Suppressor macrophage (primary cell): ENCODE measurements at places on chromosomes 13 and 19.

DNA sequence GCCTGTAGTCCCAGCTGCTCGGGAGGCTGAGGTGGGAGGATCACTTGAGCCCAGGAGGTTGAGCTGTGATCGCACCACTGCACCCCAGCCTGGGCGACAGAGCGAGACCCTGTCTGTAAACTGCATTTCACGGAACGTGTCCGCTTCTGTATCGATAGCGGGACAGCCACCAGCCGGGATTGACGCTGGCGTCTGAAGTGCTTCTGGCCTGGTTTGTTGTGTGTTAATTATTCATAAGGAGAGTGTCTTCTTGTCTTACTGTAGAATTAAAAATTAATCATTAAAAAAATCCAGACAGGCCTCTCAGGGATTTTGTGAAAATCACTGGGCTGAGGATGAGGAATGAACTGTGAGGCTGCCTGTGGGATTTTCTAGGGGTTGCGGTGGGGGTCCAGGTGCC lies 16.2 kb upstream of the MISP start:
- no peak for DNase-seq

DNA sequence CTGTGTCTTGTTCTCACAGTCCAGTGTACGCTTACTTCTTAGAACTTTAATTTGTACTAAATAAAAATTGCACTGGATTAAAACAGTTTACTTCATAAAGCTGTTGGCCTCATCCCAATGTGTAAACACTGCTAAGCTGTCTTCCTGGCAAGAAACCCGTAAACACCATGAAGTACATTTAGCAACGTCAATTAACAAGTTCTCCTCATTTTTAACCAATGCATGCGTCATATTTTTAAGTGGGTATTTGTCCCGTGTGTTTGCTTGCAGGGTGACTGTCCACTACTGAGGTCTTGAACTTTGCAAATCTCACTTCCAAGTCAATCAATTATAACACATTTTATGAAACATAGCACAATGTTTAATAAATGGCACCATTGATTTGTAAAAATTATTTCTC lies 28.2 kb downstream of the LAIR2 start:
- no peak for DNase-seq

DNA sequence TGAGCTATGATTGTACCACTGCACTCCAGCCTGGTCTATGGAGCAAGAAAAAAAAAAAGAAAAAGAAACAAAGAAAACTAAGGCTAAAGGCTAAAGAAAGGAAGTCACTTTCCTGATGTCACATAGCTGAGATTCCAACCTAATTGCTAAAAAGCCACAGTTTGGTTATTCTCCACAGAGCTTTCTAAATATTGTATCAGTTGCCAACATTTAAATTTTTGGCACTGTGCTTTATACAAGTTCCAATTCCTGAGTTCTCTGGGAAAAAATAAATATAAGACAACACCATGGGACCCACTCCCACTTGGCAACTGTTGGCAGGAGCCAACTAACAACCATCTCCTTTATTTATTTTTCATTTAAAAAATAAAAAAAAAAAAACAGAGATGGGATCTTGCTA lies 11.2 kb upstream of the LYPD3 start:
- DNase-seq, result no peak

GRCh38 chr13:40433577-40433976 lies 232.9 kb downstream of the FOXO1 start:
- DNase-seq, result peak; percentile 43

GRCh38 chr19:49152119-49152550 lies 3.1 kb downstream of the HRC start:
- DNase-seq, result no peak

DNA sequence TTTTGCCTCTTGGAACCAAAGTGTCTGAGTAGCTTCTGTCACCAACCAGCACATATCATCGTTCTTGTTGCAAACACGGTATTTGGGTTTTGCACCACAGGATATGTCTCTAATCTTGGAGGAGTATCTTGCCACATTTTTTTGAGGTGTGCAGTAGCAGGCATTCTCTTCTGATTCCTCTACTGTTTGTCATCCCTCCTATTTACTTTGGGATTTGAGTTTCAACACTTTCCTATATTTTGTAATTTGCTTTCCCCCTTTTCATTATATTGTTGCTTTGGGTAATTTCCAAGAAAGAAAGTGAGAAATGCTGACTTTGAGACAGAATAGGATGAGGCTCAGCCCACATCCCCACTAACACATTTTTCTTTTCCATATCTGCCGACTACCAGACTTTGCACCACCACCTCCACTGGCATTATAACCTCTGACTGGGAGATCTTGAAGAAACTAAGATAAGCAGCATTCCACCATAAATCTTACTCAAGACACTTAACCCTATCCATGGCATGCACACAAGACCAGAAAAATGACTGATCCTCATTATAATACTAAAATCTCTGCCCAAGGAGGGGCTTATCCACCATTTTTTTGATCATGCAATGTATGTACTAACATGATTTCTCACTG lies 12.0 kb upstream of the DZIP1 start:
- DNase-seq, result no peak

- no peak for DNase-seq
Observed at GRCh38 chr13:114145256-114145655, 12.8 kb upstream of the RASA3 start.

- no peak for DNase-seq
Observed at GRCh38 chr19:4598712-4599111, 39.2 kb upstream of the SEMA6B start.

- no peak for DNase-seq
Observed at GRCh38 chr13:72990953-72991352, 67.9 kb upstream of the KLF5 start.

DNA sequence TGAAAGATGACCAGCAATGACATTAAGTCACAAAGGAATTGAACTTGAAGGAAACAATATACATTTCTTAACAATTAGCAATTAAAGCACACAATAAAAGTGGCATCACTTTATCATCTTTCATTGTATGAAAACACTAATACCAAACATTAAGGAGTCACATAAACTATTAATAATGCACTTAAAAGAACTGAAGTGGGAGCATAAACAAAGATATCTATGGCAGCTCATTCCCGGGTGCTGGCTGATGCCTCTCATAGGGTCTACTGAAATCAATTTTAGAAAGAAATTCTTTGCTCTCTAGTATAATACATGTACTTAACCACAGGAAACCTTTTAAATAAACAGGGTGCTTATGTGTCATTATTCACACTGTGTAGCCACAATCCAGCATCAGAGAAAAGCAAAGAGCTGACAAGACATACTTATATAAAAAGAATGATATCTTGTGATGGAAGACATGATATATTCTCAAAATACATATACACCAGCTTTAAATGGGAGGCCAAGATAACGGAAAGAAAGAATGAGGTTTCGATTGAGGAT lies 1207.8 kb downstream of the EFNB2 start:
- no peak for DNase-seq

GRCh38 chr13:35733827-35734226 lies 257.3 kb upstream of the MAB21L1 start:
- no peak for DNase-seq

- peak; percentile 67 for DNase-seq
Observed at GRCh38 chr19:10271543-10272086, 695 bp downstream of the ICAM1 start.

- no peak for DNase-seq
Observed at GRCh38 chr13:113365971-113366588, 2.1 kb upstream of the GRTP1 start.

DNA sequence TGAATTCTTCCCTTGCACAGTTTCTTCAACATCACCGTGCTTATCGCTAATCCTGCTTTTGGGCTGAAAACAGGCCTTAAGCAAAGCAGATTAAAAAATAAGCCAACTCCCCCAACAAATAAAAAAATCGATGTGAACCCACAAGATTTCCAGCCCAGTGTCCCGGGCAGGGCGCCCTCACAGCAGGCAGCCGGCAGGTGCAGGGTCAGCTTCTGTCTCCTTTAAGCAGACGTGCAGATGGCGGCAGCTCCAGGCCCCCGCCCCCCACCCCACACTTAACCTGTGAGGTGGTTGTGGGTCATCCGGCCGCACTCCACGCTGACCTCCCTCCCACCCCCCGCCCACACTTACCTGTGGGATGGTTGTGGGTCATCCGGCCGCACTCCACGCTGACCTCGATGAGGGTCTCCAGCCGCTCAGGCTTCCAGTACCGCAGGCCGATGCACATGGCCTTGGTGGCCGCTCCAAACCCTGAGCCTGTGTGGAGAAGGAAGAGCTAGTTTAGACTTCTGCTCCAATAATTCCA lies 19.8 kb downstream of the ADPRHL1 start:
- DNase-seq, result no peak

DNA sequence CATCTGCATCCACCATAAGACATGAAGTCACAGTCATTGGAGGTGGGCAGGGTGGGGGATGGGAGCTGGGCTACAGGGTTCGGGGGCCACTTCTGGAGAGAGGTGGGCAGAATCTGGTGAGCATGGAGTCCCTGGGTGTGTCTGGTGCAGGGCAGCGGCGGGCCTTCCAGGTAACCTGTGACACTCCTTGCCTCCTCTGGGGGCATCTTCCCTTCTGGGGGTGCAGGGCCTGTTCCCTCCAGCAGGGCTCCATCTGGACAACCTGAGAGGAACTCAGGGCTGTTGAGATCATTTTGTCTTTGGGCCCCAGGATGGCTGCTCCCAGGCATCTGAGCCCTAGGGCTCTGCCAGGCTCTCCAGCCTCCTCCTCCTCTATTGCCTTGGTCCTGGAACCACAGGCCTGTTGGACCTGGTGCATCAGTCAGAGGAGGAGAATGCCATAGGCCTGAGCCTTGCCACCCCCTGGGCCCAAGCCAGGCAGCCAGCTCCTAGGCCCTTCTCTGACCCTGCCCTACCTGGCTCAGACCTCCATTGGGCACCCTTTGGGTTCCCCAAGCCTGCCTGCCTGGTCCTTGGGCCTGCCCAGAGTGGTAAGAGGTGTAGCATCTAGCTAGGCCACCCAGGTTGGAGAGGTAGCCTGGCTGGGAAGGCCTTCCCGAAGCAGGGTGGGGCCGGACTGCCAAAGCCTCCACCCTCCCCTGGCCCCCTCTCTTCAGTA lies 13.4 kb downstream of the LYL1 start:
- no peak for DNase-seq

- DNase-seq, result no peak
Observed at GRCh38 chr19:345320-345879, 804 bp upstream of the MIER2 start.

GRCh38 chr19:44308011-44308410 lies 3.2 kb upstream of the ZNF235 start:
- no peak for DNase-seq

GRCh38 chr19:17681505-17682125 lies 6.5 kb downstream of the UNC13A start:
- peak; percentile 44 for DNase-seq

GRCh38 chr13:46565808-46566750 lies 13.1 kb downstream of the LRCH1 start:
- no peak for DNase-seq

DNA sequence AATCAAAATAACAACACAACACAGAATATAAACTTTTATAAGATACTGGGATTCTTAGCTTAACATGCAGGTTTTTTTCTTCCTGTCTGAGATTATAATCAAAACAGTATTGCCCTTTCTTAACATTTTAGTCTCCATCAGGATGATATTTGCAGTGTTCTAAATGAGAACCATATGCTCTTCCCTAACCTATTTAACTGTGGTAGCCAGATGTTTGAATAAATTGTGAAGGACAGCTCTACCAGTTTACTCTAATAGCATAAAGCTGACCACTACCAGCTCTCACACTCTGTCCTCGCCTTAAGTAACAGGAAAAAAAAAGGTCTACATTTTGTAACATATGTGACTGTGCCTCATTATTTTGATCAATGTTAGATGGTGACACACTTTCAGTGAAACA lies 618.7 kb upstream of the SGCG start:
- no peak for DNase-seq

DNA sequence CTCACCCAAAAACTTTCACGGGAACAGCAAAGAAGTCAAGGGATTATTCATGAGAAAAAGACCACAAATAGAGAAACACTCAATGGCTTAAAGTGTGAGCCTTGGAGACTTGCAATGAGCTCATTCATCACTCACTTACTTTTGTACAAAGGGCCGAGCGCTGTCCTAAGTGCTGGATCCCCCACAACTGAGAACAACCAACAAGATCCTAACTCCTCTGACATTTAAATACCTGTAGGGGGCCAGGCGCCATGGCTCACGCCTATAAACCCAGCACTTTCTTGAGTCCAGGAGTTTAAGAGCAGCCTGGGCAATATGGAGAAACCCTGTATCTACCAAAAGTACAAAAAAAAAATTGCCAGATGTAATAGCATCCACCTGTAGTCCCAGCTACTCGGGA lies 29.4 kb upstream of the ZNF507 start:
- no peak for DNase-seq

DNA sequence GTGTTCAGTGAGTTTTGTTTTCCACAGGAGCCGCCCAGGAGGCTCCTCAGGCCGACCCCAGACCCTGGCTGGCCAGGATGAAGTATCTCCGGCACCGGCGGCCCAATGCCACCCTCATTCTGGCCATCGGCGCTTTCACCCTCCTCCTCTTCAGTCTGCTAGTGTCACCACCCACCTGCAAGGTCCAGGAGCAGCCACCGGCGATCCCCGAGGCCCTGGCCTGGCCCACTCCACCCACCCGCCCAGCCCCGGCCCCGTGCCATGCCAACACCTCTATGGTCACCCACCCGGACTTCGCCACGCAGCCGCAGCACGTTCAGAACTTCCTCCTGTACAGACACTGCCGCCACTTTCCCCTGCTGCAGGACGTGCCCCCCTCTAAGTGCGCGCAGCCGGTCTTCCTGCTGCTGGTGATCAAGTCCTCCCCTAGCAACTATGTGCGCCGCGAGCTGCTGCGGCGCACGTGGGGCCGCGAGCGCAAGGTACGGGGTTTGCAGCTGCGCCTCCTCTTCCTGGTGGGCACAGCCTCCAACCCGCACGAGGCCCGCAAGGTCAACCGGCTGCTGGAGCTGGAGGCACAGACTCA lies 12.9 kb downstream of the B3GNT3 start:
- no peak for DNase-seq

- no peak for DNase-seq
Observed at GRCh38 chr13:79392882-79393563, 13.0 kb downstream of the RBM26 start.

DNA sequence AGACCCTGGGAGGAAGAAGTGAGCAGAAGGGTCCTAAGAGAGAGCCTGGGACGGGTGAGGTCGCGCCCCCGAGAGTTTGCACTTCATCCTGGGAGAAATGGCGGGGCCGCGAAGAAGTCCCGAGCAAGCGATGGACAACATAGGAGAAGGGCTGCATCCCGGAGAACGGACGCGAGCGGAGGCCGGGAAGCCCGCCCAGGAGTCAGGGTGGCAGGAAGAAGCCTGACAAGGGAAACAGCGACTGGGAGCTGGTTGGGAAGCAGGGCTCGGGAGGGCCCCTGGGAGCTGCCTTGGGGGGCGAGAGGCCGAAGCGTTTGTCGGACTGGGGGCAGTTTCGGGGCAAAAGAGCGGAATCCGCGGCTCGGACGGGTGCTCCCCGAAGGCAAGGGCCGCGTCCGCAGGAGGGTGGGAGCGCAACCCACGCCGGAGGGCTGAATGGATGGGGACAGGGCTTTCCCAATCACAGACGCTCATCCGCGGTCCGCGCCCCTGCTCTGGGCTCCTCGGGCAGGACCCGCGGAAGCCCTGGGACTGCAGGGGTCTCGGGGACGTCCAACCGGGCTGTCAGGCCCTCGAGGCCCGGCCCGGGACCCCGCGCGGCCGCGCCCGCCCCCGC lies 469 bp downstream of the ABHD17A start:
- no peak for DNase-seq

GRCh38 chr13:98652721-98653462 lies 76.0 kb upstream of the STK24 start:
- DNase-seq, result no peak
